ENCODE measurements at places on chromosomes 11 and 22.

GRCh38 chr11:64352099-64352994 lies 6.6 kb upstream of the RPS6KA4 start:
- no peak for DNase-seq

- DNase-seq, result no peak
These were observed 288.8 kb downstream of the SWAP70 start for GRCh38 chr11:9952511-9953196.

DNA sequence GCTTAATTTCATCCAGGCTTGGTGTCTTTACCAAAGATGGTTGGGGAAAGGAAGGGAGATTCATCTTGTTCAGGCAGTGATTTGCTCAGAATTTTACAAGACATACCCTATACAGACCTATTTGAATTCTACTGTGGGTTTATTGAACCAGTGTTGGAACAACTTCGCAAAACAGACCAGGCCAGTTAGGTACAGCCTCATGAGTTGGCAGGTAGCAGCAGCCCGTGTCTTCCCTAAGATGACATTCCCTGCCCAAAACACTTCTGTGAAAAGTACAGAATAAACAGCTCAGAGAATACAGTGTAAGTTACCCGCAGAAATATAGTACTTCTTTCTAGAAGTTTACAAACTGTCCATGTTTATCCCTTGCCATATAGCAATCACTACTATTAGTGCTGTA lies 102.4 kb upstream of the GAL start:
- DNase-seq, result no peak

GRCh38 chr11:75398906-75399305 lies 412 bp upstream of the RPS3 start:
- no peak for DNase-seq

GRCh38 chr11:120610111-120610510 lies 98.6 kb downstream of the GRIK4 start:
- no peak for DNase-seq

DNA sequence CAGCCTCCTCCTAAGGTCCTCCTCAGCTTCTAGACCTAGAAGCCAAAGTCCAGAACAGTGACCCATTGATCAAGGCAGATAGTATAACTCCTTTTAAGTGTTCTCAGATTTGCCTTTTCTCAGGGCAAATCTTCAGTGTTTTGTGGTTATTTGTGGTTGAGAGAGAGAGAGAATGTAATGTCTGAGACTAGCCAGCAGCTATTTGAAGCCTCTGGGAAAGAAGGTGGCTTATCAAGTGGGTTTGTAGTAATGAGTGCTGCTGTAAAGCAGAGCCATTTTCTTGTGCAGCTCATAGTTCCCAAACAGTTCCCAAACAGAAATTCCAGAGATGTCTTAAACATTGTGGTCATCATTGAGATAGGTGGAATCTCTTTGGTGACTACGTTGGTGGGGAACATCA lies 89.5 kb downstream of the RNF169 start:
- no peak for DNase-seq

DNA sequence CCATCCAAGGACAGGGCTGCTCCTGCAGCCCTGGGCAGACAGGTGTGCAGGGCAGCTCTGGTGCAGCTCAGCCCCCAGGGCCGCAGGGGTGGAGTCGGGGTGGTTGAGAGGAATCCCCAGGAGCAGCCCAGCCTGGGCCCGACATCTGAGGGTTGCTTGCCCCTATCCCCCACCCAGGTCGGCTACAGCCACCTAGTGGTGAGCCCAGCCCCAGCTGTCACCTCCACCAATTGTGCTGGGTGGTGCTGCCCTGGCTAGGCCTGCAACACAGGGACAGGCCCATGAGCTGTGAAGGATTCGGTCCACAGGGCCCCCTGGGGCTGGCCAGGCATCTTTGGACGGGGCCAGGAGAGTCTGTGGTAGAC lies 29.6 kb downstream of the RTN4R start:
- peak; percentile 26 for DNase-seq

- DNase-seq, result no peak
These were observed 27.3 kb downstream of the FAM118A start for GRCh38 chr22:45336971-45337431.

DNA sequence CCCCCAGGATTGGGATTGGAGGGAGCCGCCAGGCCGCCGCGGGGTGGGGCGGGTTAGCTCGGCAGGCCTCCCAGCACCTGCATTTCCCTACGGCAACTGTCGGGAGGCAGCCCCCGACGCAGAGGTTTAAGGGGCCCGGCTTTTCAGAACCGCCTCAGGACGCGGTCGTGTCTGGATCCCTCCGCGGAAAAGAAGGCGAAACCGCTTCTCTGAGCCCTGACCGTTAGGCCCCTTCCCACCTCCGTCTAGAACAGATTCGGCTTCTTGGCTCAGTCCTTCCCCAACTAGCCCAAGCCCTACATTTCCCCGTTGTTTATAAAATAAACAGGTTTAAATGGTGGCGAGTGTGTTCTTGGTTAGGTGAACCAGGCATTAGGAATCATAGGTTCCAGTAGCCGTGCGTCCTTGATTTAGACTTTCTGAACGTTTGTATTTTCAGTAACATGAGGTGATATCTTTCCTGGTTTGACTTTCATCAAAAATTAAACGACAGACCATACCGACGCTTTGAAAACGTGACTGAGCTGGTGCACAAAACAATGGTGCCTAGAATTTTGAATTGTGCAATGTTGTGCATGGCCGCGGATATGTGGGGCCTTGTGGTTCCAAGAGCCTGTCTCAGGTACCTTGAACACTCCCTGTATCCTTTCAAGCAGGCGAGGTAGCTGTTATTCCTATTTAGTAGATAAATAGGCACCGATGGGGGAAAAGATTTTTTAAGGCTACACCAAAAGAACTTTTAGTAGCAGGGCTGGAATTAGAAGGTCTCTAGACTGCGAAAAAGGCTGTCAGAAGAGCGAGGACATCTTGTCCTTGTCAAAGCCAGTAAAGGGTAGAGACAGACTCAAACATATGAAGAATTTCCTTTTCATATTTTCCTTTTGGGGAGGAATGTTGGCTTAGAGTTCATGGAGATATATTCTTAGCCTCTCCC lies 1.2 kb upstream of the HSPA8 start:
- DNase-seq, result no peak

GRCh38 chr11:132402071-132402684 lies 1031.8 kb downstream of the NTM start:
- DNase-seq, result no peak
